Activated CD8-positive, alpha-beta memory T cell treated with anti-CD3 and anti-CD28 coated beads for 1 hour (primary cell): ENCODE measurements at places on chromosomes 12 and 14.

- no peak for DNase-seq
These were observed 39.2 kb downstream of the SAMD4A start for GRCh38 chr14:54606178-54606577.

DNA sequence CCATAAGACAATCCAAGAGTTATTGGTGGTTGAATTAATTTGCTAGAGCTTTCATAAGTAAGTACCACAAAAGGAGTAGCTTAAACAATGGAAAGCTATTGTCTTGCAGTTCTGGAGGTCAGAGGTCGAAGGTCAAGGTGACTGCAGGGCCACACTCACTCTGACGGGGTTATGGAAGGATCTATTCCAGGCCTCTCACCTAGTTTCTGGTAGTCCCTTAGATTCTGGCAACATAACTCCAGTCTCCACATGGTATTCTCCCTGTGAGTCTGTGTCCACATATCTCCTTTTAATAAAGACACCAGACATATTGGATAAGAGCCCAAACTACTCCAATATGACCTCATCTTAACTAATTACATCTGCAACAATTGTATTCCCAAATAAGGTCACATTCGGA, 273.4 kb downstream of the FOXN3 start:
- DNase-seq, result no peak

DNA sequence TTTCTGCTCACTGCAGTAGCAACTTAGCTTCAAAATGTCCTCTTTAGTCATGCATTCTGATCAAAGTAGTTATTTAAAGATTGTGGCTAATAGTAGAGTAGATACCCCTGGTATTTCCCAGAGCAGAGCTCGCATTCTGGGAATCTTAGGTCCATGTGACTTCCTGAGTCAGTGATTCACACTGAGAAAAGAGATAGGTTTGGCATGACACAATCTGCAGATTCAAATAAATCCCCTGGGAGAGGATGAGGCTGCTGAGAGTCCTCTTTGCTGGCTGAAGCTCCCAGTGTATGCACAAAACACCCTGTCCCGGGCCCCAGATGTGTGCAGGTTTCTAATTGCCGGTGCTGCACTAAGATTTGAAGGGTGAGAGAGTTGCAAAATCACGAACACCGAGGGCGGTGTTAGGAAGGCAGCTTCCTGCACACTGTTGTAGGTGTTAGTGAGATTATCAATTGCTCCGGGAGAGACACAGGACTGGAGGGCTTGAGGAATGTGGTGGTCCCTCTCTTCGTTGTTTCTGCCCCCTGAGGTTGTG, 233.2 kb downstream of the NRXN3 start:
- DNase-seq, result no peak

DNA sequence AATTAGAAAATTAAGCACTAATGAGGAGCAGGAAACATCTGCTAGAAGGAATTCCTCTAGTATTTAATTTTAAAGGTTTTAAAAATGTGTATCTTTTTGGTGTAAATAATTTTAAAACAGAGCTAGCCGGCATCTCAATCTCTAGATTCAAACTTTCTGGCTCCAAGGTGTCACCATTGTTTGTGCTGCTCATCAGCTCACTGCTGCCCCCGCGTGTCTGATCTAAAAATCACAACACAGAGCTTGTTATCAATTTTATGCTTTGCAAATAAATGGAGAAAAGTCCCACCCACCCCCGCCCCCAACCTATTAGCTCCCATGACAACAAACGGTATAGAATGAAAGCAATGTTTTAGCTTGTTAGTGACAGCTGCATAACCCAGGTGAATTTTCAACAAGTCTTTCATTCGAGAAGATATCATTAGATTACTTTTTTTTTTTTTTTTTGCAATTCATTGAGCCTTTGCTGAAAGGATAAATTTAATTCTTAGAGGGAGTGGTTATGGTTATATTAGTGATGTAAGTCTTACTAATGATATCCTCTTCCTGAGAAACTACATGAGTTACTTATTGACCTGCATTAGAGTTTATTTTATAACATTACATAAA, 11.3 kb upstream of the ABHD12B start:
- DNase-seq, result peak; percentile 79

- DNase-seq, result no peak
These were observed 4.2 kb downstream of the NOC4L start for GRCh38 chr12:132148368-132149045.

DNA sequence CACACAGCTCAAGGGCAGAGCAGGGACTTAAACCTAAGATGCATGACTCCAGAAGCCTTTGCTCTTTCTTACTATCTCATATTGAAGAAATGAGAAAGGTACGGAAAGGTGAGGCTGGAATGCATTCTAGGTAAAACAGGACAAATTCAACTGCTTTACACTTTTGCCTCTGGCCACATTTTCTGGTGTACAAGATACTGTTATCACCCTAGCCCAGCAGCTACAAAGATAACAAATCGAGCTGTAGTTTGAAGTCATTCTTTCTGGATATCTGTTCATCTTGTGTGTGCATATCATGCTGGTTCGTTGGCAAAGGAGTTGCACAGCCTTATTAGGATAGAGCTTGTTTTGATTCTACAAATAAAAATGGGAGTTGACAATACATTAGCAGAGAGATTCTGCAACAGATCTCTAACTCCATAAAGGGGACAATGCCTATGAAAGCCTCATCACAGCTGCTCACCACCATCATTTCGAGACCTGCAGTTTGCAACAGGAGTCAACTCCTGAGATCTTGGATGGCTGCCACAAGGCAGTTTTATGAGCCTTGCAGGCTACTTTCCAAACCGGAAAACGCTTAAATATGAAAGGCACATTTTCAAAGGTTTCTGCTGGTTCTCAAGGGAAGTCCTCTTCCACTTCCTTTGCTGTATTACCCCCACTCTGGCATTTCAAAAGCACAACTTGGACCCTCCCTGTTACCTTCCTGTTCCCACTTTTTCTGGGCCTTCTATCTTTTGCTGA, 64.9 kb downstream of the STXBP6 start:
- no peak for DNase-seq

DNA sequence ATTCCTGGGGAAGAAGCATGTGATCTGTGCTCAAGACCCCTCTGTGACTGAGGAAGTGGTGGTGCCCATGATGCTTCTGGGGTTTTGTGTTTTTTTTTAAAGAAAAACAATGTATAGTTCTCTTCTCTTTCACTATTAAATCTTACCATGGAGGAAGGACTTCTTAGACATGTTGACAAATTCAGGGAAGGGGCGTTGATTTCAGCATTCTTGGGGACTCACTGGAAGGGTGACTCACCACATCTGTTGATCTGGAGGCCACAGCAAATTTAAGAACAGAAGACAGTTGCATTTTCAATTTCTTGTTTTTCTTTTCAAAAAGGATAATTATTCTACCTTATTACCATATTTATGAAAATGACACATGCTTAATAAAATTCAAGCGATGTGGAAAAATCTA, 152.9 kb upstream of the RTL1 start:
- no peak for DNase-seq
